ENCODE measurements at places on chromosomes 3 and 15. TPM values are rescaled to one million over a fixed set of nuclear protein-coding genes. Genes with fewer than 3 reads are reported as not detected.

Gene CCRL2
- total RNA-seq: 3.4 TPM

DNA sequence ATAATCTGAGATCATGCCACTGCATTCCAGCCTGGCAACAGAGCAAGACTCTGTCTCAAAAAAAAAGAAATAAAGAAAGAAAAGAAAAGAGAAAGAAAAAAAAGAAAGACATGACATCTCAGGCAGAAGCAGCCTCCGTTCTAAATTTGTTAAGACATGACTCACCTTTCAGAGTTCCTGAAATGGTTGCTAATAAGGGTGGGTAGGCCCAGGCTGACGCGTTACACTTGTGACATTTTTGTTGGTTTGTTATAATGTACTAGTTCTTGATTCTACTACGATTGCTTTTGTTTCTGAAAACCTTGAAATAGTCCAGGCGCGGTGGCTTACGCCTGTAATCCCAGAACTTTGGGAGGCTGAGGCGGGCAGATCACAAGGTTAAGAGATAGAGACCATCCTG is 21.0 kb downstream of the SLC25A20 start:
- H3K4me1 ChIP-seq: no peaks in the 10 kb centered on the region
- DNase-seq: no peak
- no peak overlapping the region for H3K4me3 ChIP-seq
- H3K27me3 ChIP-seq: no peaks in the 10 kb centered on the region
- peaks cover 9% of the 10 kb centered on the region for H3K36me3 ChIP-seq

GRCh38 chr15:98501632-98502031 is 146.7 kb upstream of the IGF1R start:
- H3K4me3 ChIP-seq: no peak overlapping the region
- no peak overlapping the region for H3K27ac ChIP-seq
- peaks cover 48% of the 10 kb centered on the region for H3K27me3 ChIP-seq
- H3K36me3 ChIP-seq: peaks cover 4% of the 10 kb centered on the region

DNA sequence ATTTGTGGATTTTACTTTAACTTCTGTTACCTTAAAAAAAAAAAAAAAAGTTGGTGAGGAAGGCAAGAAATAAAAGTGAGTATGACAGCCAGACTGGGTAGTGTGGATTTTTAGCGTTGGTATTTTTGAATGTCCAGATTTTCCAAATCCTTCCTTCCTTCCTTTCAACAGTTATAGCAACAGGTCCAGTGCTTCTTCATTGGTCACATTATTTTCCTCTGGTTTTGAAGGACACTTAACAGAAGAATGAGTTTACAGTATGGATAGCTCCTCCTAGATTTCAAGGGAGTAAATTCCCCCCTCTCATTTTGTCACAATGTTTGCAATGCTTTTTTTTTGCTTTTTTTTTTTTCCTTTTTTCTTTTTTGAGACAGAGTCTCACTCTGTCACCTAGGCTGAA is 6.4 kb downstream of the MAPKBP1 start:
- H3K4me3 ChIP-seq: no peak overlapping the region
- H3K4me1 ChIP-seq: peaks cover 51% of the 10 kb centered on the region
- DNase-seq: no peak
- H3K36me3 ChIP-seq: peaks cover 10% of the 10 kb centered on the region

Gene SHF
- 19.5 TPM for total RNA-seq
